Ovary (tissue), 10 donors: ENCODE measurements at places on chromosomes 5 and 9. TPM values are rescaled to one million over a fixed set of nuclear protein-coding genes. Genes with fewer than 3 reads are reported as not detected.

- no peaks in the 10 kb centered on the region for H3K27me3 ChIP-seq
- H3K36me3 ChIP-seq, result no peaks in the 10 kb centered on the region
- no peak for DNase-seq
- no peak overlapping the region for H3K27ac ChIP-seq
- H3K4me1 ChIP-seq, result peaks cover 6% of the 10 kb centered on the region
These were observed 96.3 kb downstream of the GLDC start for GRCh38 chr9:6549106-6549800.

DNA sequence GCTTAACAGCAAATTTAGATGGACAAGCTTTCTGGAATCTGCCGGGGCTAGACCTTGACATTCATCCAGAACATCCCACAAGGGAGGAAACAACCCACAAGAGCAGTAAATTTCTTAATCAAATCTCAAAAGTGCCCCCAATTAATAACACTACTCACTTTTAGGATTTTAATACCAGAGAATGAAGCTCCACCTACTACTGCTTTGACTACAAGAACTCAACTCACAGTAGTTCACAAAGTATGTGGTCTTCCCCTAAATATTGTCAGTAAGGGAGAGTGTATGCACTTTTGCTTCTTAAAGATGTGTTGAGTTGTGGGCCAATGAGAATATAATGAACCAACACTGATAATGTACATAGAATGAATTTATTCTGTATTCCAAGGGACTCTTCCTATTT lies 94.7 kb downstream of the EBF1 start:
- peaks cover 12% of the 10 kb centered on the region for H3K4me1 ChIP-seq
- no peak overlapping the region for H3K4me3 ChIP-seq
- no peak for DNase-seq
- no peaks in the 10 kb centered on the region for H3K27me3 ChIP-seq
- H3K36me3 ChIP-seq, result no peaks in the 10 kb centered on the region

DNA sequence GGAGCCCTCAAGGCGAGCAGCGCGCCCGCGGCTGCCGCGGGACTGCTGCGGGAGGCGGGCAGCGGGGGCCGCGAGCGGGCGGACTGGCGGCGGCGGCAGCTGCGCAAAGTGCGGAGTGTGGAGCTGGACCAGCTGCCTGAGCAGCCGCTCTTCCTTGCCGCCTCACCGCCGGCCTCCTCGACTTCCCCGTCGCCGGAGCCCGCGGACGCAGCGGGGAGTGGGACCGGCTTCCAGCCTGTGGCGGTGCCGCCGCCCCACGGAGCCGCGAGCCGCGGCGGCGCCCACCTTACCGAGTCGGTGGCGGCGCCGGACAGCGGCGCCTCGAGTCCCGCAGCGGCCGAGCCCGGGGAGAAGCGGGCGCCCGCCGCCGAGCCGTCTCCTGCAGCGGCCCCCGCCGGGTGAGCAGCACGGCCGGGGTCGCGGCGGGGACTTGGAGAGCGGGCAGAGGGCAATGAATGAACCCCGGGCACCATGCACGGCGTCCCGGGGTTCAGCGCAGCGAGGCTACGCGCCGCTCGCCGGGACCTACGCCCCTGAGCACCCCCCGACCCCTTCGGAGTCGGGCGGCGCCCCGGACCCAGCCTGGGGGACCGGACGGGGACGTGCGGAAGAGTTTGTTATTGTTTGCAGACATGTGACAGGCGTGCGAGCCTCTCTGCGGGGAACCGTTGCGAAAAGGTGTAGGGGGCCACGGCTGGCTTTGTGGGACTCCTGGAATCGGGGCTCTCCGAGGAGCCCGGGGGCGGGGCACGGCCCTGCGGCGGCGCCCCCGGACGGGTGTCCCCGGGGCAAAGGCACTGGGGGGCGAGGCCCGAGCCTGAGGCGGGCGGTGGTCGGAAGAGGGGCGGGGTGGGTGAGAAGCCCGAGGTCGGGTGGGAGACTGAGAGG lies 553 bp downstream of the MAP3K1 start:
- H3K27me3 ChIP-seq, result no peaks in the 10 kb centered on the region
- H3K27ac ChIP-seq, result peak overlapping the region; percentile 90
- peak overlapping the region; percentile 81 for H3K4me3 ChIP-seq
- DNase-seq, result peak; percentile 63
- H3K36me3 ChIP-seq, result no peaks in the 10 kb centered on the region
- peaks cover 3% of the 10 kb centered on the region for H3K4me1 ChIP-seq

- H3K27me3 ChIP-seq, result no peaks in the 10 kb centered on the region
- no peaks in the 10 kb centered on the region for H3K4me1 ChIP-seq
- DNase-seq, result no peak
These were observed 51.3 kb upstream of the PTGER4 start for GRCh38 chr5:40628407-40628806.

- no peaks in the 10 kb centered on the region for H3K27me3 ChIP-seq
- H3K27ac ChIP-seq, result no peak overlapping the region
- no peak overlapping the region for H3K4me3 ChIP-seq
- H3K36me3 ChIP-seq, result no peaks in the 10 kb centered on the region
- no peak for DNase-seq
These were observed 627.1 kb upstream of the WWC1 start for GRCh38 chr5:167664222-167664804.

DNA sequence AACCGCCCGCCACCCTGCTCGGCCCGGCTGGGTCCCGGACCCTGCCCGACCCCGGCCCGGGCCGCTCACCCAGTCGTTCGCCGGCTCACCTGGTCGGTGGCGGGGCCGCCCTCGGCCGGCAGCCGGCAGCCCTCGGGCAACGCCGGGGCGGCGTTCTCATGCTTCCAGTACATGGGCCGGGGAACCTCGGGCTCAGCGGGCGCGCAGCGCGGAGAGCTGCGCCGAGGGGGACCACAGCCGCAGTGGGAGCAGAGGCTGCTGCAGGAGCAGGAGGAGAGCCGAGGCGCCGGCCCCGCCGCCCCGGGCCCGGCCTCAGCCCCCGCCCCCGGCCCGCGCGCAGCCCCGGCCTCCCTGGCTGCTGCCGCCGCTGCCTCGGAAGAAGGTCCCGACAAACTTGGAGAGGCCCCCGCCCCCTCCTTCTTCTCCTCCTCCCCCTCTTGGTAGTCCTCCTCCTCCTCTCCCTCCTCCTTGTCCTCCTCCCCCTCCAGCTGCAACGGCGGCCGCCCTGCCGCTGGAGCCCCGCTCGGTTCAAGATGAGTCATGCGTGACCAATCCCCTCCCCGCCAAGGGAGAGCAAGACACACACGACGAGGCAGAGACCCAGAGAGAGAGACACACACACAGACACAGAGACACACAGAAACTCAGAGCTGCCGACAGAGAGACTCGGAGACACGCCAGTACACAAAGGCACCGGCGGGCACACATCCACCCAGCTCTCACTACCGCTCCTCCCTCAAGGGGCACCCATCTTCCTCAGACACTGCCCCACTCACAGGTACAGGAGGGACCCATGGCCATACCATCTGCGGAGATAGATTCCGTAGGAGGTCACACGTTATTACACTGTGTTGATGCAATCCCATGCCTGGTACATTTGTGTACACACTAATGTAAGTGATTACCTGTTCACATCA lies at the start of gene LHX6:
Gene LHX6 (minus strand): TSS at position 390 of the 917 bp plus-strand sequence. CDS start 217 bp downstream, at position 173.
- peak within 1 kb of the TSS; percentile 31 for H3K4me3 ChIP-seq
- DNase-seq, result no peak
- no peaks in the 10 kb centered on the region for H3K36me3 ChIP-seq
- no peaks in the 10 kb centered on the region for H3K27me3 ChIP-seq
- H3K4me1 ChIP-seq, result no peaks in the 10 kb centered on the region

- H3K4me1 ChIP-seq, result peaks cover 1% of the 10 kb centered on the region
- H3K27ac ChIP-seq, result no peak overlapping the region
- no peak overlapping the region for H3K4me3 ChIP-seq
- H3K27me3 ChIP-seq, result no peaks in the 10 kb centered on the region
- DNase-seq, result no peak
- H3K36me3 ChIP-seq, result no peaks in the 10 kb centered on the region
These were observed 493.9 kb downstream of the CCDC171 start for GRCh38 chr9:16046713-16047112.

GRCh38 chr5:122775550-122776542 lies 966 bp downstream of the SNX2 start:
- H3K27ac ChIP-seq, result peak overlapping the region; percentile 69
- H3K4me1 ChIP-seq, result peaks cover 2% of the 10 kb centered on the region
- H3K36me3 ChIP-seq, result no peaks in the 10 kb centered on the region
- no peak for DNase-seq
- H3K27me3 ChIP-seq, result no peaks in the 10 kb centered on the region

- no peak overlapping the region for H3K4me3 ChIP-seq
- H3K27me3 ChIP-seq, result no peaks in the 10 kb centered on the region
- H3K4me1 ChIP-seq, result no peaks in the 10 kb centered on the region
These were observed 12.3 kb downstream of the GNE start for GRCh38 chr9:36245906-36246305.

- H3K27ac ChIP-seq, result no peak overlapping the region
- no peaks in the 10 kb centered on the region for H3K4me1 ChIP-seq
- H3K27me3 ChIP-seq, result no peaks in the 10 kb centered on the region
- H3K4me3 ChIP-seq, result no peak overlapping the region
- DNase-seq, result no peak
- H3K36me3 ChIP-seq, result no peaks in the 10 kb centered on the region
These were observed 271.3 kb downstream of the KIAA0825 start for GRCh38 chr5:94347130-94347529.

DNA sequence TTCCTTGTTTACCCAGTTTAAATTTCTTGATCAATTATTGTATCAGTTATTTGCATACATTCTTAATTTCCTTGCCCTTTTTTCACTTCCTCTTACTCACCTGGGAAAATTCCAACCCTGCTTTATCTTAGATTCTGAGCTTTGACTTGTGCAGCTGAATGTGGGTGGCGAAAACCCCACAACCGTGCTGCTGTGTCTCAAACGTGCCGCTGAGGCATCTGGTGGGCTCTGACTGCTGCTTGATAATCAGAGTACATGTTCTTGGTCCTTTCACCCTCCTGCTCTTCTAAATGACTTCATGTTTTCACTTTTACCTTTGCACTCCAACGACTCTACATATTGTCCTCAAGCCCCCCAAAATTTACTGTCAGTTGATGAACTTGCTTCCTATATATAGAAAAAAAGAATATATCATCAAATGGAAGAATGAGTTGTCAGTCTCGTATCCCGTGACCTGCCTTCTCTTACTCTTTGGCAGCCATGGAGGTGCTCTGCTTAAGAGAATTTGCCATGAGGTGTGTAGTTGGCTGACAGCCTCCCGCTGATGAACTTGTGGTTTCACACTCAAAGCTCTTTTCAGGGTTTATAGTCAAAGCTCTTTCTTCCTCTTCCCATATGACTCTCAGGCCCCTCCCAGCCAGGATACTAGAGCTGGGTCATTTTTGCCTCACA lies 14.0 kb upstream of the JAK2 start:
- no peak overlapping the region for H3K4me3 ChIP-seq
- H3K27ac ChIP-seq, result no peak overlapping the region
- H3K4me1 ChIP-seq, result no peaks in the 10 kb centered on the region
- H3K36me3 ChIP-seq, result no peaks in the 10 kb centered on the region

PKD2L2 gene
- not detected for total RNA-seq

SOWAHA gene
- total RNA-seq, result 0.23 TPM

CDC25C gene
- total RNA-seq, result 0.23 TPM

SLC4A9 gene
- not detected for total RNA-seq

SV2C gene
- total RNA-seq, result 0.72 TPM

APBA1 gene
- 17.1 TPM for total RNA-seq

SLC22A5 gene
- 11.8 TPM for total RNA-seq

ZNG1C gene
- 28.9 TPM for total RNA-seq
